HepG2 (cell line): ENCODE measurements at places on chromosomes 1 and 21. TPM values are rescaled to one million over a fixed set of nuclear protein-coding genes. Genes with fewer than 3 reads are reported as not detected.

The FBXO2 gene
- polyA plus RNA-seq = 79.1 and 79.3 TPM in 2 replicates

The PTPN14 gene
- 3.8 and 3.9 TPM in 2 replicates for polyA plus RNA-seq

The CFAP74 gene
- 0.57 and 0.62 TPM in 2 replicates for polyA plus RNA-seq

The MMEL1 gene
- polyA plus RNA-seq = 0.48 and 1.6 TPM in 2 replicates

The OR2L2 gene
- not detected in 2 replicates for polyA plus RNA-seq

The LCE2A gene
- not detected in 2 replicates for polyA plus RNA-seq

The AK4 gene
- 90.8 and 110 TPM in 2 replicates for polyA plus RNA-seq

The OR2T2 gene
- polyA plus RNA-seq = not detected in 2 replicates

The RPE65 gene
- polyA plus RNA-seq = not detected in 2 replicates

The LRRC38 gene
- polyA plus RNA-seq = not detected in 2 replicates

The IFI6 gene
- polyA plus RNA-seq = 12.9 and 21.8 TPM in 2 replicates

The RUNX3 gene
- 0.17 and 0.22 TPM in 2 replicates for polyA plus RNA-seq

The GPR25 gene
- not detected in 2 replicates for polyA plus RNA-seq
